ENCODE measurements at places on chromosomes 5 and 9. TPM values are rescaled to one million over a fixed set of nuclear protein-coding genes. Genes with fewer than 3 reads are reported as not detected.

Gene RALGDS
- 14.1 TPM for total RNA-seq

DNA sequence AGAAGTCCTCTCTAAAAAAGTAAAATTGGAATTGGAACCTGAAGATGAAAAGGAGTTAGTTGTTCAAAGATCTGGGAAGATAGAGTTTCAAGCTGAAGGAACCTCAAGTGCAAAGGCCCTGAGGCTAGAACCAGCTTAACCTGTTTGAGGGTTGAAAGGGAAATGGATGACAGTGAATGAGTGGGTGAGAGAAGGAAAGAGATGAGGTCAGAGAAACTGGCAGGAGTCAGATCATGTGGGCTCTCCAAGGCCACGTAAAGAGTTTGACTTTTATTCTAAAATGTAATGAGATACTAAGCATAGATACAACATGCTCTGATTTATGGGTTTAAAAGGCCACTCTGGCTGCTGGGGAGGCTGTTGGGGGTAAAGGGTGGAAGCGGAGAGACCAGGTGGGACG lies 2.5 kb upstream of the RAD23B start:
- H3K27me3 ChIP-seq: no peaks in the 10 kb centered on the region
- H3K4me3 ChIP-seq: no peak overlapping the region
- H3K4me1 ChIP-seq: no peaks in the 10 kb centered on the region
- no peak overlapping the region for H3K27ac ChIP-seq

GRCh38 chr5:74235552-74235951 lies 405.0 kb downstream of the ENC1 start:
- no peaks in the 10 kb centered on the region for H3K36me3 ChIP-seq
- H3K27me3 ChIP-seq: no peaks in the 10 kb centered on the region
- H3K27ac ChIP-seq: no peak overlapping the region
- DNase-seq: no peak
- H3K4me1 ChIP-seq: no peaks in the 10 kb centered on the region

DNA sequence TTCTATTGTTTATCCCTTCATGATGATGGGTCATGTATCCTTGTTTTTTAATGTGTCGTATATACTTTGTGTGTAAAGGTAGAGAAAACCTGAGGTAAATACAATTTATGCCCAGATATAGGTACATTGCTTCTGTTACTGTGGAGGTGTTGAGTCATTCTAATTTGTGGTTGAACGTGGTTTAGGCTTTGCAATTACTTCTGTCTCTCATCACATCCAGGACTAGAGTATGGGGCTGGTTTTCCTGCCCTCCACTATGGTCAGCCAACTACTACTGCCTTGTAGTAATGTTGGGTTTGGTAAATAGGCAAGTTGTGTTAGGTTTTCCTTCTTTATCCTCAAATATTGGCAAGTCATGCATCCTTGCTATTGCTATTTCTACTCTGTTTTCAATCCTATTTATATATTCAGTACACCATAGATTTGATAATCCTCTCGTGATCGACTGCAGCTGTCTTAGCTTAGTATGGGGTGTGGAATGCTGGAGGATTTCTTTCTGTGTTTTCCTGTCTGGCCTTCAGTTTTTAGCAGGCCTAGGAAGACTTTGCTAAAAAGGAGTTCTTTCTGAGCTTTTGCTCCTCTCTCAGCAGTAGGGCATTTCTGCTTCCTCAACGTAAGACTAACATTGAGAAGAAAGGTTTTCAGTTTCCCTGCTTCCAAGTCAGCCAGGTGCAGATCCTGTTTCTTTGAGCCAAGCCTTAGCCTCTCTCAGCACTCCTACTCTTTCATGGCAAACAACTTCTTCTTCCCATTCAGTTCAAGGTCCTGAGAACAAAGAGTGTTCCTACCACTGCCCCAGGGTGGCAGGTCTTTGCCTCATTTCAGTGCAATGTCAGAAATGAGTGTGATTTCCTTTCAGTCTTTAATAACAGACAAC lies 844.4 kb upstream of the CDH18 start:
- no peak overlapping the region for H3K4me3 ChIP-seq
- no peaks in the 10 kb centered on the region for H3K36me3 ChIP-seq
- no peaks in the 10 kb centered on the region for H3K4me1 ChIP-seq
- no peaks in the 10 kb centered on the region for H3K27me3 ChIP-seq
- DNase-seq: no peak

- DNase-seq: no peak
- H3K36me3 ChIP-seq: no peaks in the 10 kb centered on the region
- H3K27ac ChIP-seq: peak overlapping the region; percentile 89
Observed at GRCh38 chr9:91896097-91896496, 53.9 kb downstream of the ROR2 start.

DNA sequence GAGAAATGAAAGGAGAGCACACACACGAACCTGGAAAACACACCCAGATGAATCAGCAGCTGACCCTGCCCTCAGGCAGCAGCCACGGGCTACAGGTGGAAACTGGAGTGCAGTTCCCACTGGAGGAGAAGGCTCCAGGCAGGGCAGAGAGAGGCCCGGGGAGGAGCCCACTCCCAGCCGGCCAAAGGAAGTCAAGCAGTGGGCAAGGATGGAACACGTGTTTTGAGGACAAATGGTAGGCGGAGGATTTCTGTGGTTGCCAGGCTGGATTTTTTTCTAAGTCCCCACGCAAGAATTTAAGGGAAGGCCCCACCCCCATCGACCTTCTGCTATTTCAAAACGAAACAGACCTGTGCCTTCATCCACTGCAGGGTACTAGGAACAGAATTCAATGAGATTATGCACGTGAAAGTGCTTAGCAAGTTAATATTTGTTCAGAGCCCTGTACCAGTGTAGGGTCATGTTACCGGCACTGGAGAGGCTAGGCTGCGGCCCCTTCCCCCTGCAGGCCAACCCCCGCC lies 6.8 kb downstream of the EPB41L4B start:
- DNase-seq: no peak
- no peaks in the 10 kb centered on the region for H3K27me3 ChIP-seq
- H3K4me3 ChIP-seq: no peak overlapping the region
- no peaks in the 10 kb centered on the region for H3K36me3 ChIP-seq
- no peak overlapping the region for H3K27ac ChIP-seq

Measured in uterus (tissue), 4 donors.